ENCODE measurements at places on chromosomes 16 and 17.

GRCh38 chr17:55366020-55366481 lies 55.6 kb downstream of the MMD start:
- no peak for DNase-seq

- no peak for DNase-seq
Observed at GRCh38 chr17:72691586-72691985, 400.9 kb downstream of the SLC39A11 start.

DNA sequence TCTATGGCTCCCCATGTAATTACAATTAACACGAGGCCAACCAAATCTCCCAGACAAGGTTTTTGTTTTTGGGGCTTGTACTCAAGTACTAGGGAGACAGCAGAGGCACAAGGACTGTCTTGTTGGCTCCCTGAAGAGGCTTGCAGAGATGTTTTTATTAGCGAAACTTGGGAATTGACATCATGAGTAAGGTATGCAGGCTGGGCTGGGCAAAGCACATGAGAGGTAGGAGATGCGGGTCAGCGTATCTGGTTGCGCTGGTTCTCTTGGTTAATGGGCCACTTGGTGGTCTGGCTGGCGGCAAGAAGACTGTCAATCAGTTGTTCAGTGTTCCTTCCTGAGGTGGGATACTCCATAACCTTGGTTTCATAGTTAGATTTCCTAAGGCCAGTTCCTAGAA lies 28.9 kb downstream of the LCMT1 start:
- no peak for DNase-seq

DNA sequence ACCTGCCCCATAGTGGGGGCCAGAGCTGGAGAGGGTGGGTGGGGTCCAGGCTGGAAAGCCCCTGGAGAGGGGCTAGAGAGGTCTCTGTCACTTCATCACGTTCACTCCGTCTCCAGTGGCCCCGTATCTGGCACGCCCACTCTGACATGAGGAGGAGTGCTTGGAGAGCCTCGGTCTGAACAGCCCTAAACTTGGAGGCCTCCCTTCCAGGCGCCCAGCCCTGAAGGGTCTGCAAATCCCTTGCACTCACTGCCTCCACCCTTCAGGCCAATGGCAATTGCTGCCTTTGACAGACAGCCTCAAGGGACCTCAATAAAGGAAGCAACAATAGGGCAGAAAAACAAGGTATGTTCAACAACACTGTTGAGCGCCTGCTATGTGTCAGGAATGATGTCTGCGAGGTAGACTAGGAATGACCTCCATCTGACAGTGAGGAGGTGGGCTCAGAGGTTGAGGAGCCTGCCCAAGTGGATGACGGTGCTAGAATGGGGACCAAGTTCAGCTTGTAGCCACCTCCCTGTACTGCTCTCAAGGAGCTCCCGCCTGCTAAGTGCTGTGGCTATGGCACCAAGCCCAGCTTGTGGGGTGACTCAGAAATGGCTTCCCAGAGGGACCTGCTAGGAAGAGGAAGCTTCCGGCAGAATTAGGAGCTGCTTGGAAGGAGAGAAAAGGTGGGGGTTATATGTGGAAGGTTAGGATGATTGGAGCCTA lies 2.9 kb upstream of the EPX start:
- no peak for DNase-seq

DNA sequence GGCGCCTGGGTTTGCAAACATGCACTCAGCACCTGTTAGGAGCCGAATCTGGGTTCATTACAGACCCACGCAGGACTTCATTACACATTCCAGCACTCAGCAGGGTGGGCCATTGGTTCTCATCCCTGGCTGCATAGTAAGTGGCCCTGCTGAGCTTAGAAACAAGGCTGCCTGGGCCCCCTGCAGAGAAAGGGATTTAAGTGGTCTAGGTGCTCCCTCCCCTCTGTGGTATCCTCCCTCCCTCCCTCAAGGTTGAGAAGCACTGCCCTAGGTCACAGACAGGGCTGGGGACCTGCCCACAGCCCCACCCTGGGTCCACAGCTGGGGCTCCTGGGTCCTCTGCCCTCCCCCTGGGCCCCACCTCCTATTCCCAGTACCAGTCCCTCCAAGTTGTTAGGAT lies 28.3 kb downstream of the WNT3 start:
- no peak for DNase-seq
